Pulmonary artery endothelial cell (primary cell): ENCODE measurements at places on chromosomes 7 and 10. TPM values are rescaled to one million over a fixed set of nuclear protein-coding genes. Genes with fewer than 3 reads are reported as not detected.

Gene MMRN2
- total RNA-seq: 355 and 372 TPM in 2 replicates

Gene MOGAT3
- total RNA-seq: not detected in 2 replicates

Gene UPK3B
- total RNA-seq: not detected in 2 replicates

Gene OR6V1
- not detected in 2 replicates for total RNA-seq

Gene SPDYE2
- not detected in 2 replicates for total RNA-seq

Gene CCL24
- not detected in 2 replicates for total RNA-seq

Gene ACTR3C
- 0.20 and 0.67 TPM in 2 replicates for total RNA-seq

Gene WDFY4
- total RNA-seq: 7.1 and 19.1 TPM in 2 replicates

Gene VIPR2
- not detected in 2 replicates for total RNA-seq

Gene C10orf53
- not detected in 2 replicates for total RNA-seq

Gene ICA1
- total RNA-seq: 23.8 and 28.8 TPM in 2 replicates
